Activated CD4-positive, alpha-beta T cell treated with anti-CD3 and anti-CD28 coated beads, Interleukin-2, amount 50 U/mL, for 1 hour (primary cell): ENCODE measurements at places on chromosomes 12 and 14.

DNA sequence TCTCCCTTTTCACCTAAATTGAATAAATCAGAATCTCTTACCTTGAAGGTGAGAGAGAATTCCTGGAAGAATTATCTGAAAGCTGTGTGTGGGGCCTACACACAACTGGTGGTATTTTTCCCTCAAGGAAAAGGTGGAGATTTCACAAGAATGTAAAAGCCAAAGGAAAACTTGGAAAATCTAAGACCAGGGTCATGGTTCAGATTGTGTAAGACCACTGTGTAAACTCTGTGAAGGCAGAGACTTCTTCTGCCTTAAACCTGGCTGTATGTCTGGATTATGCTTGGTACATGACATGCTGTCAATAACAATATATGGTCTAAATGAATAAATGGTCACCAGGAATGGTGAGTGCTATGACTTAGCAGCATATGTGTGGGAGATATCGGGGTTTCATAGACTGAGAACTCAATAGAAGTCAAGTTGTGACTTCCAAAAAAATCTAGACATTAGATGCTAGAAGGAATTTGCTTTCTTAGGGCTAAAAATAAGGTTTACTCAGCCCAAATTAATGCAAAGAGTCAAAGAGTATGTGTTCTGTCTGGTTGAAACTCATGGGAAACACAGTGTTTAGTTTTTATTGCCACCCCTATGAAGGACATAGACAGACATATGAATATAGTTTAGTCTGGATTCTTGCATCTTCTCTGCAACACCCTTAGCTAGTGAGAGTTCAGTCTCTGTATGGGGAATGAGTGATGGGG is 163.7 kb downstream of the SNAPC1 start:
- no peak for DNase-seq

- no peak for DNase-seq
These were observed 10.2 kb downstream of the SLC25A47 start for GRCh38 chr14:100333311-100333710.

GRCh38 chr12:5710260-5710878 is 234.7 kb downstream of the ANO2 start:
- DNase-seq = no peak

GRCh38 chr12:47832263-47832933 is 12.7 kb upstream of the HDAC7 start:
- no peak for DNase-seq

GRCh38 chr14:100129161-100129589 is 30.3 kb downstream of the DEGS2 start:
- DNase-seq = no peak

- peak; percentile 32 for DNase-seq
These were observed 93.8 kb downstream of the RFLNA start for GRCh38 chr12:124388679-124389137.

- no peak for DNase-seq
These were observed 2.0 kb upstream of the PRB2 start for GRCh38 chr12:11397366-11397765.

- DNase-seq = no peak
These were observed 14.0 kb upstream of the HNF1A start for GRCh38 chr12:120964298-120964697.

GRCh38 chr12:7403466-7403865 is 40.5 kb downstream of the CD163L1 start:
- DNase-seq = no peak

DNA sequence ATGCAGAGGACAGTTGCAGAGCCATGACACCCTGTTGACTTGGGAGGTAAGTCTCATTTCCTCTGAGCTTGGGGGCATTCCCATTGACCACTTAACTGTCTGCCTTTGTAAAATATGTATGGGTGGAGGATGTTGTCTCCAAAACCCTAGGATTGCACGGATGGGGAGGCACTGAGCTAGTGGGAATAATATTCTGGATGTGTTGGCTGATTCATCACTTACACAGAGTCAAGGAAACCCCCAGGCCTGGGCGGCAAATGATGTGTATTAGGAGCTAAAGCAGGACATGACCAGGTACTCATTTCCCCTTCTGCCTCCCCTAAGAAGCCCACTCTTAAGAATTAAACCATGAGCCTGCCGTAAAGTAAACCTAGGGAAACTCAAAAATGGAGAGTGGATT is 319.4 kb downstream of the VRK1 start:
- no peak for DNase-seq

- no peak for DNase-seq
These were observed 150.9 kb downstream of the EGLN3 start for GRCh38 chr14:33799705-33800570.

DNA sequence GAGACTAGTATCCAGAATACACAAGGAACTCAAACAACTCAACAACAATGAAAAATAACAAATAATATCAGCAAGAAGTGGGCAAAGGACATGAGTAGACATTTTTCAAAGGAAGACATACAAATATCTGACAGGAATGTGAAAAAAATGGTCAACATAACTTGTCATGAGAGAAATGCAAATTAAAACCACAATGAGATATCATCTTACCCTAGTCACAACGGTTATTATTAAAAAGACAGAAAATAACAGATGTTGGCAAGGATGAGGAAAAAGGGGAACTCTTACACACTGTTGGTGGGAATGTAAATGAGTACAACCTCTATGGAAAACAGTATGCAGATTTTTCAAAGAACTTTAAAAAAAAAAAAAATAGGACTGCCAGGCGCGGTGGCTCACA is 20.4 kb downstream of the VWF start:
- DNase-seq = no peak

GRCh38 chr14:105314287-105315200 is at the start of gene PACS2:
TSS of gene PACS2 (plus strand) at chr14:105314748. CDS start at chr14:105314919, 171 bp downstream.
- DNase-seq = peak; percentile 70

DNA sequence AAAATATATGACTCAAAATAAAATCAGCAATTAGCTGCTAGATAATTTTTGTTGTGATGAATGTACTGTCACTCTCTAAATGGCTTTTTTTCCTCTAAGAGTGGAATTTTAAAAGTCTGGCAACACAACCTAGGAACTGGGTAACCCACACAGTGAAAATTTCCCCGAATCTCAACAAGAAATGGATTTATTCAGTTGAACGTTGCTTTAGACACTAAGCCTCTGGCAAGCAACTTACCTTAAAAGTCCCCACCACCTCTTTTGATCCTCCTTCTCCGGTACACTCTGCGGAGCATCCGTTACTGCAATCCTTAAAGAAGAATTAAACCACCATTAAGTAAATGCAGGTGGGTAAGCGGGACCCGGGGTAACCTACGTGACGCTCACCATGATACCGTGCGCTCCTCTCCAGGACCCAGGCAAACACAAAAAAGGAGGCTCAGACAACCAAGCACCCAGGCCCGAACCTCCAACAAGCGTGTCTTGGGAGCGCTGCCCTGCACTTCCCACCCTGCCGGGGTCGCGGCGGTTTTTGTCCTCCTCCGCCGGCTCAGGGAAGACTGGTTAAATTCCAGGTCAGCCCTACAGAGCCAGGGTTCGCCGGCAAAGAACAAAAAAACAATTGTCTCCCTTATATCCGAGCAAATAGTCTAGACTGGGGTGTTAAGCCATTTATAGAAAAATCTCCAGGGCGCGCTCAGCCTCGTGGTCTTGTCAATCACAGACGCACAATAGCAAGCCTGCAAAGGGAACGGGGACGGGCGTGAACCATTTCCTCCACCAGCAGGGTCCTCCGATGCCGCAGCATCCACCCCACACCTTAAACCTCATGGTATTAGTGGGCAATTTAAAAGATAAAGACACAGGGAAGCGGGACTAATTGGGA is 47.1 kb downstream of the BCAT1 start:
- no peak for DNase-seq

DNA sequence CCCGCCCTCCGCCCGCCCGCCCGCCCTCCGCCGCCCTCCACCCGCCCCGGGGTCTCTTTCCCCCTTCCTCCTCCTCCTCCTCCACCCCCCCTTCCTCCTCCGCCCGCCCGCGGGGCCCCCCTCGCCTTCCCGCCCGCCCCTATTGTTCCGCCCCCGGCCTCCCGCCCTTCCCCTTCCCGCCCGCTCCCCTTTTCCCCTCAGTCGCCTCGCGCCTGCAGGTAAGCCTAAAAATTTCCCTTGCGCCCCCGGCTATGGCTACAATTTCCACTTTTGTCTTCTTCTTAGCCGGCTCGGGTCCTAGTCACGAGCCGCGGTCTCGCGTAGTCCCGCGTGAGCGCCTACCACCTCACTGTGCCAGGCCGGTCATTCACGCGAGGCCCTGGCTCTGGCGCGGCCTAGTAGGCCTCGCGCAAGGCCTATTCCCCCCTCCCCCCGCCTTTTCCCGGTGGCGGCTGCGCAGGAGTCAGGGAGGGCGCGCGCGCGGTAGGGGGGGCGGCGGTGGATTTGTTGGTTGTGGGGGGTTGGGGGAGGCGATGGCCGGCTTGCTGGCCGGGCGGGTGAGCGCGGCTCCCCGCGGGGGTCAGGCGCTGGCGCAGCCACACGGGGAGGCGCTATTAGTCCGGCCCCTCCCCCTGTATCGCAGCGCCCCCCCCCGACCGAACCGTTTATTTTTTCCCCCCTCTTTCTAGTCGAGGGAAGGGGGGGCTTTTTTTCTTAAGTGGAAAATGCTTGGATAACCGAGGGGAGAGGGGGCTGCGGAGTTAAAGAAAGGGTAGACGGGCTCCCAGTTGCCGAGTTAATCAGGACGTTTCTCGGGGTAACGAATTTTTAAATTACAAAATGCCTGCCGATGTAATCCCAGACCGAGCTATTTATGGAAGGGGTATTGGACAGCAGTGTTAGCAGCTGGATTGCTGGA is 516 bp downstream of the PCBP2 start:
- peak; percentile 75 for DNase-seq

DNA sequence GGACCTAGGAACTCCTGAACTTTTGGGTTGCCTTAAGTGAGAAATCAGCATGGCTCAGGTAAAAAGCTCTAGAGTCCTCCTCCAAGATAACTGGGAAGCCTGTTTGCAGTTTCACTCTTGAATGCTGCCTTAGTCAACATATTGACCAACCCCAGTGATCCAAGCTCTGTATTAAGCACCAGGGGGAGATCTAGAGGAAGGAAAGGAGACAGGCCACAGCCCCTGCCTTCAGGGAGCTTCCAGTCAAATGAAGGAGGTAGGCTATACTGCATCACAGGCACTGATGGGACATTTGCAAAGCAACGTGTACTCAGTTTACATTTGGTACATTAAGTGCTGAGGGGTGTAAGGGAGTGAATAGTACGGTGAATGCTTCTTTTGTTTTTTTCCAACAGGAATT is 1.2 kb upstream of the CSAD start:
- no peak for DNase-seq

DNA sequence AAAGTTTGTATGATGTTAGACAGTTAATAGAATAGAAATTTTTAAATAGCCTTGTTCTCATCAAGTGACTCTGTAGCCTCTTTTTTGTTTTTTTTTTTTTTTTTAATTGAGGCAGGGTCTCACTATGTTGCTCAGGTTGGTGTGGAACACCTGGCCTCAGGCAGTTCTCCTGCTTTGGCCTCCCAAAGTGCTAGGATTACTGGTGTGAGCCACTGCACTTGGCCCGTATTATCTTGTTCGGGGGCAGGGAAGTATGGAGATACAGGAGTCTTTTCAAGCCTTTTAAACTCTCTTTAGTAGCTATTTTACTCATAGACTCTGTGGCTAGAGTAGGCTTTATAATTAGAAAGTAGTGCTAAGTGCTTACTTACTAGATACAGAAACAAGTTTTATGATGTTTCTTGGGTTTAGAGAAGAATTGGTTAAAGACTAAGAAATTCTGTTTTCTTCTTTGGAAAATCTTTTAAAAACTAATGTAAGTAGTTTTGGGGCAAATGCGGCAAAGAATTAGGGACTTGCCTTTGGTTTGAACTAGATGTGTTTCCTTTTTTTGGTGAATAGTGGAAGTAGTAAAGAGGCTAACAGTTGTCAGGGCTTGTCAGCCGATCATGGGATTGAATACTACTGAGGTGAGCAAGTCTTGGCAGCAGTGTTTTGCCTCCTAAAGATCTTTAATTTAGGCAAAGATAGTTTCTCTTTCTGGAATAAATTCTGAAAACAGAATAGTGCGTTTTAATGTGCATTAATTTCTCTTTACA is 31.3 kb downstream of the FBXO34 start:
- no peak for DNase-seq

DNA sequence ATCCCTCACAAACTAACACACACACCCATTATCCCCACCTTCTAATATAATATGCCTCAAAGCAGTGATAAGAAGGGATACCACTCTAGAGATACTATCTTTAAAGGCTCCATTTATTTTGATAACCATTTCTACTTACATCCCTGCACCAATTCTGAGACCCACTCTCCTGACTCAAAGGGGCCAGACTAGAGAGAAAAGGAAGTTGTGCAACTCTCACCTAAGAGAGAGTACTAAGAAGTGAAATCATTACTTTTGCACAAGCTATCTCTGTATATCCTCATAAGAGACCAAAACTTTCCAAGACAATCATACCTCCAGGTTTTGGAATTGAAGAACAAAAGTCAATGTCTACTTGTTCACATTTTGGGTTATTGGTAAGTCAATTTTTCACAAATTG is 45.4 kb upstream of the USP15 start:
- DNase-seq = no peak
